HS-5 (cell line): ENCODE measurements at places on chromosomes 4 and X.

DNA sequence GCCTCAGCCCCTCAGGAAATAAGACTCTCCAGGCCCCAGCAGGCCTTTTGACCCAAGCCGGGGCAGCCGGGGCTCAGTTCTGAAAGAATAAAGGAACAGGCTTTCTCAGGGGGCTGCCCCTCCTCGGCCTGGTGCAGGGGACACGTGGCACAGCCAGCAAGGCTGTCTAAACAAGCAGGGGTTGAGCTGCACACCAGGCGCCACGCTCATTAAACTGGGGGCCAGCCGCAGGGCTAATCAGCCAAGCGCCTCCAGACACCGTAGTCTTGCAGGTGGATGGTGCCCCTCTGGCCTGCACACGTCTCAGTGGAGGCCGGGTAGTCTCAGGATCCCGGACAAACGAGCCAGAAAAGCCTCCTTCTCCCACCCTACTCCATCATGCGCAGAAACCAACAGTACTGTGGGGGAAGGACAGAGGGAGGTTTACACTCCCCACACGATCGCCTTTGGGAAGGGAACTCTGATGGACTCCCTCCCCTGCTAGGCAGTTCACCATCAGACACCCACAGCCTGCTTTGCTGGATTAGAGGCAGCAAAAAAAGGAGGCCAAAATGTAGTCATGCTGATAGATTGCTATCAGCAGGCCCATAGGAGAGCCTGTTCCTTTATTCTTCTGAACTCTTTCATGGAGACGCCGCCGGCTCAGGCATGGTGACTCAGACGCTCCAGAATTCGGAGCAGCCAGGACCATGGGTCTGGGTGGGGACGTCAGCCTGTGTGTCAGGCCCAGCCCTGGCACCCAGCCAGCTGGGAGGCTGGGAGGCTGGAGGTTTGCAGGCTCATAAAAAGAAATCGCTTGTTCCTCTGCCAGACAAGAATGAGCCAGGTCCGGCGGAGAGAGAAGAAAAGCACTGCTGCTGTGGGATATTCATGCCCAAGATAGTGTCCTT, 342.4 kb downstream of the BCOR start:
- DNase-seq, result peak; percentile 60

DNA sequence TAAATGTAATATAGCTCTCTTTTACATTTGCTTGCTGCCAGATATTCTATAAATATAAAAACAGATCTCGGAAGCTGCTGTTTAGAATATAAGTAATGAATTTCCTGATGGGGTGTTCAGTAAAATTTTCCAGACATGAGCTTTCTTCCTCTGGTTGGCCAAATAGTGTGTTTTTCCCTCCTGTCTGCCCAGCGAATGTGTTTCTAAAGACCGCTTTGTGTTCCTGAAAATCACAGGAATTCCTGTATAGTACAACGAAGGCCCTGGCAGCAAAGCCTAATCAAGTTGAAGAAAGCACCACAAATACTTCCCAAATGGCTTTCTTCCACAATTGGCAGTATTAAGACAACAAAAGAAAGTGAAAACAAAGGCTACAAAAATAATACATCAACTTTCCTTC, 494.1 kb downstream of the INPP4B start:
- no peak for DNase-seq

- no peak for DNase-seq
These were observed 30.9 kb downstream of the CD38 start for GRCh38 chr4:15809058-15809457.

DNA sequence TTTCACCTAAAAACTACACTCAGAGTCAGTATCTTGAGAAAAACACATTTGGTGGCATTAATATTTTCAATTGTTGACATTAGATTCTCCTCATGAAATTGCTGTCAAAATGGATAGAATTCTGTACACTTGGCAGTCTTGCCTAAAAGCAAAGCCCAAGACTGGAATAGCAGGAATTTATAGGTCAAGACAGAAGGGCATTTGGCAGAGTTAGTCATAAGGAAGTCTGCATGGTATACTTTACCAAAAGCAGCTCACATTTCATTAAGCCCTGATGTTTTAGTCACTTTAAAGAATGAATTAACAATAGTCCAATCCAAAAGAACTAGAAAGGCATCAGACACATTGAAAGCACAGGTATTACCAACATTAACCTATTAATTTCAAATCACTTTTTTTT, 7.1 kb downstream of the CCDC160 start:
- peak; percentile 20 for DNase-seq

- DNase-seq, result no peak
These were observed 93.0 kb downstream of the TSPAN7 start for GRCh38 chrX:38654302-38654701.

- DNase-seq, result no peak
These were observed 84.7 kb downstream of the HPRT1 start for GRCh38 chrX:134544513-134545151.

- no peak for DNase-seq
These were observed 6.5 kb downstream of the ZNF185 start for GRCh38 chrX:152904151-152905080.

GRCh38 chr4:113539408-113539807, 222.1 kb downstream of the CAMK2D start:
- peak; percentile 75 for DNase-seq

DNA sequence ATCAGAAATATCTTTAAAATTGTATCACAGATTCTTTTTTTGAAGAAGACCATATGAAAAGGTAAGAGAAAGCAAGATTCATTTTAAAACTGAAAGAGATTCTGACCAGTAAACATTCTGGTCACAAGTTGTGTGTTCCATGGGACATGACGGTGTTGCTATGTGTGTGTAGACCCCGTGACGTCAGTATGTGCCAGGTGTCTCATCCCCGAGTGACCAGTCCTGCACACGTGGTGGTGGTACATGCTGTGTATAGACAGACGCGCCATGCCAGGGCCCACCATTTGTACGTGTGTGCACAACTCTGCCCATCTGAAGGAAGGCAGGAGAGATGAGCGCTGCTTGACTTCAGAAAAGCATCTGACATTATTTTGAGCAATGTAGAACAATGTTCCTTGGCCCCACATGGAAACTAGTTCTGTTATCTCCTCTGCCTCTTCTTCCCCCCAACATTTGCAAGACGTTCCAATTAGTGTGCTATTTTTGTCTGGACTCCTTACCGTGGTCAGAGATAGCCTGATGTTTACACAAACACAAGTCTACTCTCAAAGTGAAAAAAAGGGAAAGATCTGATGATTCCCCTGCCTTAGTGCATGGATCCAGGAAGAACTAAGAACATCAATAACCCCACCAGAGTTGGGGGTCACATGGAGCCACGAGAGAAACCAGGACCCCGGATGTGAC, 51.2 kb downstream of the IRF2 start:
- DNase-seq, result no peak

- no peak for DNase-seq
These were observed 42.5 kb upstream of the ANTXR2 start for GRCh38 chr4:80115368-80116181.
